Stimulated activated CD8-positive, alpha-beta memory T cell treated with anti-CD3 and anti-CD28 coated beads, Interleukin-2, amount 100 ng/mL, for 48 hours (primary cell): ENCODE measurements at places on chromosomes 5 and 9.

GRCh38 chr5:146754621-146755020 is 123.9 kb downstream of the PPP2R2B start:
- DNase-seq: no peak

- DNase-seq: no peak
These were observed 75.8 kb downstream of the ARHGAP26 start for GRCh38 chr5:142845954-142846398.

- DNase-seq: no peak
These were observed 215.2 kb downstream of the CRB2 start for GRCh38 chr9:123571240-123571639.

- DNase-seq: no peak
These were observed 60.3 kb downstream of the GCNT1 start for GRCh38 chr9:76519075-76519835.

DNA sequence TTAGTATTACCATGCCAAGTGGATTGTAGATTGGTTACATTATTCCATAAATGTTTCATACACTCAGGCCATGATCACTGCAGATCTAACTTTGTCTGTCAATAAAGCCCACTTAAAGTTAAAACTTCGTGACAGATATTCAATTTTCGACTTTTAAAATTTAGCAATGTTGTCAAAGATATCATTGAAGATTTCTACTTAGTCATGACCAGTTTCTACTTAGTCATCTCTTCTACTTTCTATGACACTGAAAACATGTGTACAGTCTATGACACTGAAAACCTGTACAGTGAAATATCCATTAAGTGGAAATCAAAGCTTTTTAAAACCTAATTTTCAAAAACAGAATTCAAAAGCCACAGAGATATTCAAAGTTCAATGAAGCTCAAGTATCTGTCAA is 258.2 kb downstream of the MCTP1 start:
- DNase-seq: no peak

DNA sequence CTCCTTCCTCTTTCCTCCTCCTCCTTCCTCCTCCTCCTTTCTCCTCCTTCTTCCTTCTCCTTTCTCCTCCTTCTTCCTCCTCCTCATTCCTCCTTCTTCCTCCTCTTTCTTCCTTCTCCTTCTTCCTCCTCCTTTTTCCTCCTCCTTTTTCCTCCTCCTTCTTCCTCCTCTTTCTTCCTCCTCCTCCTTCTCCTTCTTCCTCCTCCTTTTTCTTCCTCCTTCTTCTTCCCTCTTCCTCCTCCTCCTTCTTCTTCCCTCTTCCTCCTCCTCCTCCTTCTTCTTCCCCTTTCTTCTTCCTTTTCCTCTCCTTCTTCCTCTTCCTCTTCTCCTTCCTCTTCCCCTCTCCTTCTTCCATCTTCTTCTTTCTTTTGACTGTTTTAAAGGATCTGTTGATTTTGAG is 538.8 kb downstream of the TMEM38B start:
- no peak for DNase-seq

DNA sequence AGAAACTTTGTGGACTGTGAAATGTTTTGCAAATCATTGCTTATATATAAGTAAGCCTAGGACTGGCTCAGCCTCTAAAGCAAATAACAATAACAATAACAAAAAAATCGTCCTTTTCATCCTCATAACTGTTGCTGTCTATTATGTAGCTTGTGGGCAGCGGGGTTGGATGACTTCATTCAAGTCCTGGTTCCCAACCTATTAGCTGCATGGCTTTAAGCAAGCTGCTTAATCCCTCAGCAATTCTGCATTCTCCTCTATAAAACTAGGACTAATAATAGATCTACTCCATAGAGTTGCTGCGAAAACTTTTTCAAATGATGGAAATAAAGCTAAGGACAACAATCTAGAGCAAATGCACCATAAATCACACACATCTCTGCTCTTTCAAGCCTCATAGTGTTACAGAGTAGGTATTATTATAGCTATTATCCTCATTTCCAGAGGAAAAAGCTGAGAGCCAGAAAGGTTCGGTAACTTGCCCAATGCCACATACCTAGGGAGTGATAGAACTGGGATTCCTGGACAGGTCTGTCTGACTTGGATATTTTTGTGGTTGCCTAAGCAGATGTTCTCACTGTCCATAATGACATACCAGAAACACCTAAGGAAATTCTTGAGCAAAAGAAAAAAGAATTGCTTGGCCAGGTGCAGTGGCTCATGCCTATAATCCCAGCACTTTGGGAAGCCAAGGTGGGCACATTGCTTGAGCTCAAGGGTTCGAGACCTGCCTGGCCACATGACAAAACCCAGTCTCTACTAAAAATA is 98.8 kb upstream of the ADRA1B start:
- DNase-seq: no peak

GRCh38 chr5:97670447-97670846 is 487.4 kb upstream of the RIOK2 start:
- DNase-seq: no peak
